ENCODE measurements at places on chromosomes 4 and X.

DNA sequence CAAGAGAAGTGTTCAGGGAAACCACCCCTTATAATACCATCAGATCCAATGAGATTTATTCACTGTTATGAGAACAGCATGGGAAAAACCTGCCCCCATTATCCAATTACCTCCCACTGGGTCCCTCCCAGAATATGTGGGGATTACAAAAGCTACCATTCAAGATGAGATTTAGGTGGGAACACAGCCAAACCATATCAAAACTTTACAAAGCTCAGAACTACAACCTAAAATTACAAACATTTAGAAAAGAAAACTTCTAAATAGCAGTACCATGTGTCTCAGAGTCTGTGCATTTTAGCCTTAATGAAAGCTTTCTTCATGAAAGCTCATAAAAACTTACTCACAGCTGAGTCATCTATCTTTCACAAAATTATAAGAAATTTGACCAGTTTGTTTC is 1442.8 kb upstream of the PCDH7 start:
- DNase-seq: no peak

DNA sequence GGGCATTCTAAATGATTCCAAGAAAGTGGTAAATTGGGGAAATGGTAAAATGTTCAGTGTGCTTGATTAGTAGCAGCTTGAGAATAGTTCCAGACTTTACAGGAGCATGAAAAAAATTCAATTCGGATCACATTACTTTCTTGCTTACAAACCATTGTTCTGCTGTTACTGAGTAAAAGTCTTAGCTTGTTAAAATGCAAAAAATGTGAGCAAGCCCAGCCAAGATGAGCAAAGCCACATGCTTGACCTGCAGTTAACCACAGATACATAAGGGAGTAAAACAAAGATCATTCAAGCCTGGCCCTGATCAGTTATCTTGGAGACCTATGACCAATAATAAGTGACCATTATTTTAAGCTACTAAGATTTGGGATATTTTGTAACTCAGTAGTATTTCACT is 562.9 kb upstream of the MAGEB2 start:
- no peak for DNase-seq

DNA sequence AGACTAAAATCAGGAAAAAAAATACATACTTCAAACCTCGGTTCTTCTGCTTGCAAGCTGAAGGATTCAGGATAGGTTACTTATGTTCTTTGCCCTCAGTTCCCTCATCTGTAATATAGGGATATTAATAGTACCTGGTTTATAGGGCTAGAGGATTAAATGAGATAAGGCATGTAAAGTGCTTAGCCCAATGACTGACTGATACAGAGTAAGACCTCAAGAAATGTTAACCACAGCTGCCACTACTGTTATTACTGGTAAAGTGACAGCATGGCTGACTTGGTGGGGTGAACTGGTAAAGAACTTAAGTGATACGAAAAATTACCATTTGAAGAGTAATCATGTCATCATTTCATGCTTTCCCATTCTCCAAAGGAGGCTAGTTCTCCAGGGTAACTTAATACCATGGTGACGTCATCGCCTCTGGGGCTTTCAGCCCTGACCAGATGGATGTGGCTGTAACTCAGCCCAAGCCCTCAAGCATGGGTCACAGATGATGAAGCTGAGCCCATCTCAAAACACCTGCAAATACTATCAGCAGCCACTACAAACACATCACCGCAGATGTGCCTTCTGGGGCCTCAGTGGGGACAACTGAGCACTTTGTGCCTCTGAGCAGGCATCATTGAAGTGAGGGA is 44.5 kb upstream of the SCML1 start:
- peak; percentile 83 for DNase-seq

GRCh38 chr4:47668810-47669408 is 169.0 kb downstream of the CORIN start:
- DNase-seq: peak; percentile 30

GRCh38 chr4:183797011-183797444 is 108.1 kb upstream of the STOX2 start:
- peak; percentile 26 for DNase-seq

Measured in NCI-H510A treated with DMSO at 0.1 percent for 48 hours (cell line).